Stimulated activated CD4-positive, alpha-beta T cell treated with anti-CD3 and anti-CD28 coated beads, Interleukin-15, amount 100 ng/mL, for 48 hours (primary cell): ENCODE measurements at places on chromosomes 5 and 9.

DNA sequence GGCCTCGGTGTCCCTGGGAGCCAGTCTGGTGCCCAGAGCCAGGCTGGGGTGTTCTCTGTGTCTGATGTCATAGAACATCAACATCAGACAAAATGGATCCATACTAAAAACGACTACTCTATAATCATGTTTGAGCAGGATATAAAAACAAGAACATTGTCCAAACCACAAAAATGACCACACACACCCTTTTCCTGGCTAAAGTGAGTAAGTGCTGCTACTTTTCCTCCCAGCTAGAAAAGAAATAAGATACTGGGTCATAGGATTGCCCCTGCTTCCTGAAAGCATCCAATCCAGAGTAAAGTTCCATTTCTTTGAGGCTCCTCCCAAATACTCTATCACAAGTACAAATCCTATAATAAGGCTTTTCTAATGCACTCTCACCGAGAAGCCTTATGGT lies 19.7 kb upstream of the TRAF1 start:
- DNase-seq: no peak

- DNase-seq: no peak
Observed at GRCh38 chr5:115500225-115500624, 44.4 kb downstream of the FEM1C start.

- no peak for DNase-seq
Observed at GRCh38 chr5:13322769-13323168, 621.7 kb downstream of the DNAH5 start.

GRCh38 chr5:67346611-67347010 lies 150.0 kb upstream of the CD180 start:
- DNase-seq: no peak

DNA sequence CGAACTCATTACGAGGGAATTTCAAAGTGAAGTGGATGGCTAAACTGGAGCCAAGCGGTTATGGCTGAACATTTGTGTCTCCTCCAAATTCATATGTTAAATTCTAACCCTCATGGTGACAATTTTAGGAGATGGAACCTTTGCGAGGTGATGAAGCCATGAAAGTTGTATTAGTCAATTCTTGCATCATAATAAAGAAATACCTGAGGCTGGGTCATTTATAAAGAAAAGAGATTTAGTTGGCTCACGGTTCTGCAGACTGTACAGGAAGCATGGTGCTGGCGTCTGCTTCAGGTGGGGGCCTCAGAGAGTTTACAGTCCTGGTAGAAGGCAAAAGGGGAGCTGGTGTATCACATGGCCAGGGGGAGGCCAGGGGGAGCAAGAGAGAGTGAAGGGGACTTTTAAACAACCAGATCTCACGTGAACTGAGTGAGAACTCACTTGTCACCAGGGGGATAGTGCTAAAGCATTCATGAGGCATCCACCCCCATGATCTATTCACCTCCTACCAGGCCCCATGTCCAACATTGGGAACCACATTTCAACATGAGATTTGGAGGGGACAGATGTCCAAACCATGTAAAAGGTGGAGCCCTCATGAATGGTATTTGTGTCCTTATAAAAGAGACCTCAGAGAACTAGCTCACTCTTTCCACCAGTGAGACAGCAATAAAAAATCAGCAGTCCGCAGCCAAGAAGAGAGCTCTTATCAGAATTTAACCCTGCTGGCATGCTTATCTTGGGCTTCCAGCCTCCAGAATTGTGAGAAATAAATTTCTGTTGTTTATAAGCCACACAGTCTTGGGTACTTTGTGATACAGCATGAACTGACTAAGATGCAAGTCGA lies 143.4 kb downstream of the MTRR start:
- no peak for DNase-seq

DNA sequence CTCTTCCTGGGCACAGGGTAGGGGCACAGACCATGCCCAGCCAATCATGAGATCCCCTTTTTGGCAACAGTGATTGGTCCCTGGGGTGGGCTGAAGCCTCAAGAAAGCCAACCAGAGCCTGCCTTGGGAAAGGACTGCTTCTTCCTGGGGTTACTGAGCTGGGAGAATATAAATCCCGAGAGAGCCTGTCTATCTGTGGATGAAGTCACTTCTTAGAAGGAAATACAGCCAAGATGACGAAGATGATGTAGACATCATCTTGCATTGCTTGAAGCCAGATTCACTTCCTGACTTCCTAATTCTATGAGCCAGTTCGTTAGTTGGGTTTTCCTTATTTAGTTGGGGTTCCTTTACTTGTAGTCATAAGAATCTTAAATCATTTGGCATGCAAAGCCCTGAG lies 50.1 kb upstream of the PWWP2A start:
- no peak for DNase-seq

GRCh38 chr9:97543561-97543960 lies 42.1 kb downstream of the TMOD1 start:
- no peak for DNase-seq

DNA sequence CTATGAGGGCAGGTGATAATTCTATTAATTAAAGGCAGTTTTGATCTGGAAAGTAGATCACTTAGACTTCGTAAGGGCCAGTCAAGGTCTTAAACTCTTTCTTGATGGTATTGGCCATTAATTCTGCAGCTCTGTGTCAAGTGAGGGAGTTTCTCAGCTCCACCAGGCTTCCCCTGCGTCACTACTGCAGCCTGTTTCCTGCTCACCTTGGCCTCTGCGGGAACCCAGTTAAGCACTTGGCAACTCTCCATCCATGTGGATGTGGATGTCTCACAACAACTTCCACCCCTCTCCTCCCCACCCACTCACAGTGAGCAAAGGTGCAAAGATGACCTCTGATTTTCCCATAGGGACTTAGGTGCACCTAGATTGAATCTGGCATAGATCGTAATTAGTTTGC lies 191.6 kb downstream of the PLK2 start:
- no peak for DNase-seq

- DNase-seq: no peak
Observed at GRCh38 chr9:137055385-137056364, 1.8 kb upstream of the ENTPD2 start.

DNA sequence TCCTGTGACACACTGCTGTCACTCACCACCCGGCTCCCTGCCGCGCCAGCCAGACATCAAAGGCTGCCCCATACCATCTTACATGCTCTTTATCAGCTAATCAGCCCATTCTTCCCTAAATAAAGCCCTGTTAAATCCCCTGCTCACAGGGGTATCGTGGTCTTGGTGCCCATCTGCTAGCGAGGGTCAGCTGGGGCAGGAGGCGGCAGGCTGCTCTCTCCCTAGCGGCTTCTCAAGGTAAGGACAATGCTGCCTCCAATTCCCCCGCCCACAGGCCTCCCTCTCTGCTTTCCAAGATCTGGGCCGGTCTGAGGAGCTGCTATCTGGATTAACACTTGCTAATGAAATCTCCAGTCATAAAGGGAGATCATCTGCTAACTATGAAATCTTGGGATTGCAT lies 26.8 kb downstream of the BARHL1 start:
- no peak for DNase-seq

- no peak for DNase-seq
Observed at GRCh38 chr9:112894699-112895098, 4.0 kb upstream of the SLC46A2 start.

DNA sequence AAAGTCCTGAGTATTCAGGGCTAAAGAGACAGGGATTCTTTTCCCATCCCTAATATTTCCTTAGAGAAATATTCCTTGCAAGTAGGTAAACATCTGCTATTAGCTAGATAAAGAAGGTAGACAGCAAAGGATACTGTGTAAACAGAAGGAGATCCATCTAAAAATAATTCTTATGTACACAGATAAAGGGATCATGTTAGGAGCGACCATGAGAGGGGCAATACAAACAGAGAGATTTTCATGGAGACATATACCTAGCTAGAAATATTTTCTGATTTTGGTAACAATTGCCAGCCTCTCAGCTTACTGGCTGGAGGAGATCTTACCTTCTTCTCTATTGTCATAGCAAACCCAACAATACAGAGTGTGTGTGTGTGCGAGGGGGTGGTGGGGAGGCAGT lies 184.6 kb upstream of the DMAC1 start:
- no peak for DNase-seq

DNA sequence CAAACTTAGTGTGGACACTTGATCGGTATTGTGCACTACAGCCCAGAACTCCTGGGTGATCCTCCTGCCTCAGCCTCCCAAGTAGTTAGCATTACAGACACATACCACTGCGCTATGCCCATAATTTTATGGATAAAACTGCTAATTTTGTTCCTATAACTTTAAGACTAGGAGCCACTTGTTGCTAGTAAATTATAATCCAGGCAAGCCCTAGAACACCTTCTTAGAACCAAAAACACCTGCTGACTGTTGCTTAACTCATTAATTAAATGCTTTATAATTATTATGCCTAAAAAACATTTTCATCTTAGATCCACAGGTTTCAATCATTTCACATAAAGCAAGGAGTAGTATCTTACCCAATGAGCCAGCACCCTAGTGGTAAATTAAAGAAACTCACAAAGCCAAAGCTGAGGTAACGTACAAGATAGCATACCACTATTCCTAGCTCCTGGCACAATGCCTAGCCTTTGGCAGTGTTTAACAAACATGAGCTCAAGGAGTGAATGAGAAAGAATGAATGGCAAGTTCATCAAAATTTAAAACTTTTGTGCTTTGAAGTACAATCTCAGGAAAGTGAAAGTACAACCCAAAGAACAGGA lies 5.4 kb downstream of the MRPS27 start:
- no peak for DNase-seq

DNA sequence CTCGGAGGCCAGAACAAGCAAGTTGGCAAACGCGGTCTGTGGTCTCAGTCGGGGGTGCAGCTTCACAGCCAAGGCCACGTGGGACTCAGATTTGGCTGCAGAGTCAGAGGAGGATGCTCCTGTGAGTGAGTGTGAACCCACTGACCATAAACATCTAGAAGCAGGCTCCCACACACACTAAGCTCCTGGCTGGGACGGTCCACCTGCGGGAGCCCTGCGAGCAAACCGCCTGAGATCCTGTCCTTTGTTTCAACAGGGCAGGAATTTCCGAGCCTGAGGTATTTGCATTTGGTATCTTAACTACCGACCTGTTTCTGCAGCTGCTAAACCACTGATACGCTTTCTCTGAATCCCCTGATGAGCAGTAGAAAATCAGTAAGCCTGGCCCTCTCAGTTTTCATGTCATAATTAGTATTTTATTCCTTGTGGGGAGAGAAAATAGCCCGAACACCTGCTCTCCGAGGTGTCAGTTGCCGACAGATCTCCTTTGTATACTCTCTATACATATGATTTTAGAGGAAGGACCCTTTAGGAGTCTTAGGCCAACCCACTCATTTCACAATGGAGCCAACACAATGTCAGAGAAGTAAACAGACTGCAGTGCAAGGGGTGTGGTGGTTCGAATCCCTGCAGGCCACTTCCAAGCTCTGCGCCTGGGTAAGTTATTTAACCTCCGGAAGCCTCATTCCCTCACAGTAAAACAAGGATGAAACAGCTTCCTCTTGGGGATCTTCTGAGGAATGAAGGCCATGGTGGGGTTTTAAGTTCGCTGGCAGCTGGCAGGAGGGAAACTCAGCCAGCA lies 40.9 kb upstream of the PWWP2A start:
- DNase-seq: no peak

- no peak for DNase-seq
Observed at GRCh38 chr5:64839936-64840335, 71.2 kb downstream of the CWC27 start.

DNA sequence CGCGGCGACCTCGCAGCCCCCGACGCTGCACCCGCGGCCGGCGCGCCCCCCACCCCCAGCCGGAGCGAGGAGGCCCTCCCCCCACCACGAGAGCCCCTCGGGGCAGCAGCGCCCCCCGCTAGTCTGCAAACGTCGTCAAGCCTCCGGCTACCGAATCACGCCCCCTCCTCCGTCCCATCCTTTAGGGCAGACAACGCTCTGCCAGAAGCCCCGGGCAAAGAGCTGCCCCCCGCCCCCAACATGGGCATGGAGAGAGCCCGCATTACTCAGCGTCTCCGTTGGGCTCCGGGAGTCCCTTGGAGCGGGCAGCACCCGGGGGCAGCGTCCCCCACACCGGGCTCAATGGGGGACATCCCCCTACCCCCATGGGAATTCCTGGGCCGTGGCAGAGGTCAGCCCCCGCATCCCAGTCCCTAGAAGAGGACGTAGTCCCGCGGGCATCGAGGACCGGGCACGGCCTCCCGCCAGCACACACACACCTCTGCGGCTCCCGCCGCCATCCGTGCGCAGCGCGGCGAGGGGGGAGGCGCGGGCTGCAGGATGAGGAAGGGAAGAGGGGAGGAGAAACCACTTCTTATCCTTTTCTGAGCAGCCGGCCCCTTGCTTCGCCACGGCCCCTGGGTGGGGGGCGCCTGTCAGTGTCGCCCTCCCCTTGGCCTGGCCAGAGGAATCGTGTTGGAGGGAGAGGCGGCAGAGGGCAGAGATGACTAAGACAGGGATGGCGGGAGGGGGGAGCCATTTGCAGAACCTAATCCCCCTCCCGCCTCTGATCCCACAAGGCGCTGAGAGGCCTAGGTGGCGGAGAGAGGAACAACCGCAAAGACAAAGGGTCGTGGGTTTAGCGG lies 750 bp downstream of the DNM1 start:
- no peak for DNase-seq

GRCh38 chr9:37036776-37037502 lies 2.9 kb upstream of the PAX5 start:
- no peak for DNase-seq

GRCh38 chr5:139654464-139654863 lies 6.3 kb downstream of the CXXC5 start:
- DNase-seq: no peak

DNA sequence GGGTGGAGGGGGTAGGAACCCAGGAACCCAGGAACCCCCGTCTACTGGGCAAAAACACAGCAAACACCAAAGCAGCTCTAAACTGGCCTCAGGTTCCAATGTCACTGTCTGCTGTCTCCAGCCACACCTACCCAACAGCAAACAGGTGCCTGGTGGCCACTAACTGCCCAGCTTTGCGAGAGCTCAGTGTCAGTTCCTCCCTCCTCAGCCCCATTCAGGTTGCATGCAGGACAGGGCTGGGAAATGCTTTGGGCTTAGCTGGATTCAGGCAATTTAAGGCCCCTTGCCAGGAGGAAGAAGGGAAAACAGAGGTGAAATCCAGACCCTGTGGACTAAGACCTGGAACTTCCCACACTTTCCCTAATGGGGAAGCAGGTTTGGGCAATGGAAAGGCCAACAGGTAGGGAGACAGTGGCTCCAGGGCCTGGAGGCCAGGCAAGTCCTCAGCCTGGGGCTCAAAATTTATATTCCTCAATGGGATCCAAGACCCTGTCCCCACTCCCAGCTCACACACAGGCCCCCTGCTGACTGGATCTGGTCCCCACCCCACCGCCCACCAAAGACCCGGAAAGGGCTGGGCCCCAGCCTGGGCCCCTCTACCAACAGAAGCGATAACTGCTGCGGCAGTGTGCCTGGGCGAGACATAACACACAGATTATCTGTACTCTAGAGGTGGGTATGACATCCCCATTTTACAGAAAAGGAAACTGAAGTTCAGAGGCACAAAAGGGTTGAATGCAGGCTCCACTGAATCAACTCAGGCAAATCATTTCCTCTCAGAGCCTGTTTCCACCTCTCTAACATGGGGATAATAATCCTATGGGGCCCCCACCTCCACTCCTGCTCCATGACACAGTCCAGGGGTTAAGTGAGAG lies 3.5 kb downstream of the EEIG1 start:
- DNase-seq: no peak
